ENCODE measurements at places on chromosomes 13 and 19.

DNA sequence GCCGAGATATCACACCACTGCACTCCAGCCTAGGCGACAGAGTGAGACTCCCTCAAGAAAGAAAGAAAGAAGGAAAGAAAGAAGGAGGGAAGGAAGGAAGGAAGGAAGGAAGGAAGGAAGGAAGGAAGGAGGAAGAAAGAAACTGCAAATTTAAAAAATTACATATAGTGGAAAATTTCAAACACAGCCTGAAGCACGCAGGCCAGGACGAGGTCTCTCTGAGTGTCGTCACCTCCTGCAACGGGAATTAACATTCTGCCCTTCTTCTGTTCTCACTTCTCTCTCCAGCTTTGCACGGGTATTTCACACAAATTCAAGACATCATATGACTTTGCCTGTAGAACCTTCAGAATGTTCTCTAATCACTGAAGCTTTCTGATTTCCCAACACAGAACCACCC, 108.2 kb downstream of the GNG7 start:
- DNase-seq, result peak; percentile 38

GRCh38 chr19:45577111-45577905, 7.3 kb downstream of the OPA3 start:
- DNase-seq, result no peak

DNA sequence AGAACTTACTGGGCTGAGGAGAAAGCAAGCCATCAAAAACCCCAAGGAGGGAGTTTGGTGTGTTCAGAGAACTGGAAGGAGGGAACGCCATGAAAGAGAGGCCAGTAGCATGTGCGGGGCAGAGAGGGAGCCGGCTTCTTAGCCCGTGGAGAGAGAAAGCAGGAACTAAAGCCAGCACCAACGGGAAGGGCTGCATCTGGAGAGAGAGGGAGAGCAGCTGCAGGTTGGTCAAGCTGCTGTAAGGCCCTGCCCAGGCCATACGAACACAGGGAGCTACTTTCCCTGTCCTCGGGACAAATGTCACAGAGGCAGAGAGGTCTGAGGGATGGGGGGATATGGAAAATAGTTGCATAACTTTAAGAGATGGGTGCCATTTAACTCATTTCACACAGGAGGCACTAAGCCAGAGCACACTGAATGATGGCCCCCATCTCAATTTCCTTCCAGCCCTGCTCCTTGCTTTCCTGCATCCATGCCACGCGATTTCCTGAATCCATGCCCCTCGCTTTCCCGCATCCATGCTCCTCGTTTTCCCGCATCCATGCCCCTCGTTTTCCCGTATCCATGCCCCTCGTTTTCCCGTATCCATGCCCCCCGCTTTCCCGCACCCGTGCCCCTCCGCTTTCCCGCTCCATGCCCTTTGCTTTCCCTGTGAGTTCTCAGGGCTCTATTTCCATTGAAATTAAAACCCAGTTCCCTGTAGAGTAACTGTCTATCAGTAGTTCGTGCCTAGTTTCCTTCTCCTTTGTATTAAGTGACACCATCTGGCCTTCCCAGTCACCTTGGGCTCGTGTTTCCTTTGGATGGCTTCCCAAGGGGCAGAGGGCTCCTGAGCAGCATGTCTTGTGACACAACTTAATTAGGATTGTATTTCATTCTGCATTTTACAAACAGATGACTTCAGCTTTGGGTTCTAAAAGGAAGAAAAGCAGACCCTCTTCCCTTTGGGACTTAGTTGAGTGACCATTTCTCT, 31.5 kb upstream of the TPT1 start:
- DNase-seq, result peak; percentile 26

DNA sequence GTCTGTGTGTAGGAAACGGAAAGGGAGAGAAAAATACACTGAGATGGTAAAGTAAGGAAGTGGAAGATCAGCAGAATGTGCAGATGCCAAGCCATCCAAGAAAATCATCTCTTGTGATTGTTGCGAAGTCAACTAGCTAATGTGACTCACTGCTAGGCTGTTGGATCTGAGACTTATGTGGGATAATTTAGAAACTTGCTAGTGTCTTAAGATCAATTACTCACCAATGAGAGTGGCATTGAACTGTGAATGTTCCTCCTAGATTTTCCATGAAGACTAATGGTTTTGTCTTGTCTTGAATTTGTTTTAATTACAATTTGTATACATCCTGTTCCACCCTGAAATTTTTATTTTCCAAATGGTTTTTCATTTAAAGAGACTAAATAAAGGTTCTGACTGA, 771.6 kb downstream of the EFNB2 start:
- no peak for DNase-seq

DNA sequence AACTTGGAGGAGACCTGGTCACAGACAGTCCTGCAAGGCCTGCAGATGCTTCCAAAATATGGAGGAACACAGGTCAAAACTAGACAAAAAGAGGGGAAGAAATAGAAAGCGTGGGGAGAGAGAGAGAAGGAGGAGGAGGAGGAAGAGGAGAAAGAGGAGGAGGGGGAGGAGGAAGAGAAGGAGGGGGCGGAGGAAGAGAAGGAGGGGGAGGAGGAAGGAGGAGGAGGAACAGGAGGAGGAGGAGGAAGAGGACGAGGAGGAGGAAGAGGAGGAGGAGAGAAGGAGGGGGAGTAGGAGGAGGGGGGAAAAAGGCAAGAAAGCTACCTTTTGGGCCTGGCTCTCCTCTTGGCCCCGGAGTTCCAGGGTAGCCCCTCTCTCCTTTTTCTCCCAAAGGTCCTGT, 105.8 kb downstream of the COL4A1 start:
- no peak for DNase-seq

DNA sequence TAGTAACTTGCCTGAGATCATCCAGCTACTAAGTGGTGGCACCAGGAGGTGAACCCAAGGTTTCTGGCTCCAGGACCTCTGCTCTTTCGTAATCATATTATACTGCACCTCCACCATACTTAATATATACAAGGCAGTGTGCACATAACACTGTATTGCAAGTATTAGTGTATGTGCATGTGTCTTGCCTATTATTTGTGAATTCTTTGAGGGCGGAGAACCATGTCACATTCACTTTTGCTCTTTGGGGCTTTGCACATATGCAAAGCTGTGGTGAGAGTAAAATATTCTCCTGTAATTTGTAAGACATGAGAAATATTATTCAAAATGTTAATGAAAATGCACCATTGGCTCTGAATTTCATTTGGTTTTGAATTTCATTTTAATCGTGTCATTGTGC, 78.6 kb downstream of the DGKH start:
- no peak for DNase-seq

- DNase-seq, result no peak
Observed at GRCh38 chr13:101655435-101655834, 203.0 kb downstream of the ITGBL1 start.

DNA sequence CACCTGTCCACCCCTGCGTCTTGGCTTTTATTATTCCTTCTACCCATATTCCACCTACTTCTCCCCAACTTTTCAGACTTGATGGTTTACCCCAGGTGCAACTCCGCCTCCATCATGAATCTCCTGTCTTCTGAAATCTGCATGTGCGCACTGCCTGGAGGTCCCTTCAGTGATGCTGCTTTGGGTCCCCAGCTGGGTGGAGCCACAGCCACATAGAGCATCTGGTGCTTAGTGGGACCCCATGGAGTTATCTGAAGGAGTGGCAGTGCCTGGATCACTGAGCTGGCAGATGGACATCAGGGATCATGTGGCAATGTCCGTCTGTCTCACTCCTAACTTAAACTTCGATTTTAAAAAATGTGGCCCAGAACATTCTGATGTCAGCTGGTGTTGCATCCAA, 13.5 kb downstream of the ZNF536 start:
- DNase-seq, result no peak

DNA sequence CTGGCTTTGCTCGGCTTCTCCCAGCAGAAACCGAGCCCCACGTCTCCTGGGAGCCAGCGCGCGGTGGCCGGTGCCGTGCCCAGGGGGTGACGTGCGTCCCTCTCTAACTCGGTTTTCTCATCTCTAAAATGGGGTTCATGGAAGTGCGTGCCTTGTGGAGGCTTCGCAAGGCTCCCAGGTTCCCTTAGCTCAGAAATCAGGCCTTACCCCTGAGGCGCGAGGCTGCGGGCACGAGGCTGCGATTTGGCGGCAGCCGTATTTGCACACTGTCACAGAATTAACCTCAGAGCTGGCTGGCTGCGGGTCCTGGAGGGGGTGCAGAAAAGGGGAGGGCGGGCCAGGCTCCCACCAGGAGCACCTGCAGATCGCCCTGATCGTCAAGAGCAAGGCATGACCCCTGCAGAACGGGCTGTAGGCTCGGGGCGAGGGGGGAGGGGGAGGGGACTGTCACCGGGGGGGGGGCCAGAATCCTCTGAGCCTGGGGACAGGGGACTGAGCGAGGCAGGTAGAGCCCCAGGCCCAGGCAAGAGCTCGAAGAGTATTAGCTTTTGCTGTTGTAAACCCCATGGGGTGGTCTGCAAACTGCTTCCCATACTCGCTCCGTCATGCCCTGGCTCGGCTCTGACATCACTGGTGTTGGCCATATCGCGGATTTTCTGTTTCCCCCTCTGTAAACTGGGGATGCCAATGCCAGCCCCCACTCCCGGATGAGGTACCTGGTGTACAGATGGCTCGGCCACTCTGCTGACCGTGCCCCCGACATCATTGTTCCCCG, 62.2 kb downstream of the CCNE1 start:
- DNase-seq, result no peak

DNA sequence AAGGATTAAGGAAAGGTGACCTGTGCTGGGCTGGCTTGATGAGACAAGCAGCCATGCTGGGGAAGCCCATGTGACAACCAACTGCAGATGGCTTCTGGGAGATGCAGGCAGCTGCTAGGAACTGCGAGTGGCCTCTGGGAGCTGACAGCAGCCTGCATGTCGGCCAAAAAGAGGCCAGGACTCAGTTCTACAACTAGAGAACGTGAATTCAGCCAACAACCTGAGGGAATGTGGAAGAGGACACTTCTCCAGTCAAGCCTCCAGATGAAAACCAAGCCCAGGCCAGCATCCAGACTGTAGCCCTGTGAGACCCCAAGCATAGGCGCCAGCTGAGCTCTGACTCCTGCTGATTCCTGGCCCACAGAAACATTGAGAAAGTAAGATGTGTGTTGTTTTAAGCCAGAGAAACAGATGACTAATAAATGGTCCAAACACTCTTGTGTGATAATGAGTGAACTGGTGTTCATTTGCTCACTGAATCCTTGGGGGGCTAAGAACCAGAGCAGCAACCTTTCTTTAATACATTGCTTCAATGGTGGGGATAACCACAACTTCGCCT, 45.0 kb downstream of the SLC7A1 start:
- no peak for DNase-seq

DNA sequence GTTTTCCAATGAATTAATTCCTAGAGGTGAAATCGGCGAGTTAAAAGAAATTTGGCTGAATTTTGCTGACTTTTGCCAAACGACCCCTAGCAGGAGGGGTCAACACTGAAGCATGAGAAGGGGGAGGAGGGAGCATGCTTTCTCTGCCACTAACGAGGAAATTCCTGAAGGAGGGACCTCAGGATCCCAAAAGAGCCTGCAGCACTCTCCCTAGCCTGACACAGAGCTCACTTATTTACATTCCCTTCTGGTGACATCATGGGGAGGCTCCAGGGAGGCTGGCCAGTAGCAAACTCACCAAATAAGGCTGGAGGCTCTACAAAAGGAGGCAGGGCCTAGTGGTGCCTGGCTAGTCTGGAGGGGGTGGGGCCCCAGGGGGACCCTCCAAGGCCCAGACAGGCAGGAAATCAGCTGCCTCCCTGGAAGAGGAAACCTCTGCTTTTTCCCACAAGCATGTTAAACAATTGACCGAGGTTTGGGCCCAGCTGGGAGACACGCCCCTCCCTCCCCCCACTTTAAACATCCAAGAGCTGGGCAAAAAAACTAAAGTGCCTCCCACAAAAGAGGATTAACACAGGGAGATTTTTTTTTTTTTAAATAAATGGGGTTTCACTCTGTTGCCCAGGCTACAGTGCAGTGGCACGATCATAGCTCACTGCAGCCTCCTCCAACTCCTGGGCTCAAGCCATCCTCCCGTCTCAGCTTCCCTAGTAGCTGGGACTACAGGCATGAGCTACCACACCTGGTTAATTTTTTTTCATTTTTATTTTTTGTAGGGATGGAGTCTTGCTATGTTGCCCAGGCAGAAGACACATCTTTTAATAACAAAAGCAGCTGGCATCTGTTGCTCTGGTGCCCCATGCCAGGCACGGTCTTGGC, 2.1 kb downstream of the DAPK3 start:
- no peak for DNase-seq

DNA sequence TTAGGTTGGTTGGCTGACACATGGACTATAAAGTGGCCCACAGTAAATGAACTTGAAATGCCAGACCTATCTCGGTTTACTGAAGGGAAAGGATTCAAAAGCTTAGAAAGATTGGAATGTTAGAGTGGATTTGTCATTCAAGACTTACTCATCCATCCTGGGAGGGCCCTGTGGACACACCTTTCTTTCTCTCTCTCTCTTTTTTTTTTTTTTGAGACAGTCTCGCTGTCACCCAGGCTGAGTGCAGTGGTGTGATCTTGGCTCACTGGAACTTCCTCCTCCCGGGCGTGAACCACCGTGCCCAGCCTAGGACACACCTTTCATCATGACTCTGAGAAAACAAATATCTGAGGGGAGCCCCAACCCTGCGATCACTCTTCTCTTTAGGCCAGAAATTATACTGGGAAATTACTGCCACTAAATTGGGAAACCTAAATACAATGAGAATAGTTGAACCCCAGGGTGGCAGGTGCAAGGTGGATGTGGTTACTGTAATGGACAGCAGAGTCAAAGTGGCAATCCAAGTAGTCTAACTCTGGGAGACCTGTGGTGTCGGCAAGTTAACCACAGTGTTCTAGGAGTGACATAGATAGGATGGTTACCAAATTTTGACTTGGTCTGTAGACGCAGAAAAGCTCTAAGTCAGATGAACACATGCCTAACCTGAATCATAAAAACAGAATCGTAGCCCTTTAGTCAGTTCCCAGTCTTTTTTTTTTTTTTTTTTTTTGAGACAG, 47.1 kb upstream of the ZMYM5 start:
- DNase-seq, result no peak

- no peak for DNase-seq
Observed at GRCh38 chr13:78700121-78700910, 41.4 kb upstream of the OBI1 start.

GRCh38 chr19:43562698-43563241, 12.6 kb downstream of the XRCC1 start:
- peak; percentile 94 for DNase-seq

- DNase-seq, result no peak
Observed at GRCh38 chr13:34155931-34156607, 338.1 kb downstream of the RFC3 start.

GRCh38 chr19:47074621-47075020, 26.2 kb upstream of the TMEM160 start:
- peak; percentile 34 for DNase-seq

Measured in inflammatory macrophage (primary cell).